ENCODE measurements at places on chromosomes 4 and X.

- DNase-seq, result no peak
These were observed 65.3 kb downstream of the ANTXR2 start for GRCh38 chr4:80007745-80008149.

DNA sequence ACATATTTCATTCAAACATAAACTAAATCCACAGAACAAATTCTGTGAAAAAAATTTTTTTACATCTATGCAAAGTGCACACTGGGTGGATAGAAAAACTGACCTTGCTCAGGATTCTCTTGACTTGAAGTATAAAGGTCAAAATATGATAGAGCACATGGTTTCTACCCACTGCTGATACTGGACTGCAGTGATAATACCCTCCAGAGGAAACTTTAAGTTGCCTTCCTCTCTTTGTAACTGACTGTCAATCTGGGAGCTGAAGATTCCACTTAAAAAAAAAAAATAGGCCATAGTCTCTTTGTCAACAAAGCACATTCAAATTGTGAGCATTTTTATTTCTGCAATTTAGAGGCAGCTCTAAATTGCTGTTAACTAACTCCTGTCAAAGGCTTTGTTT is 3.2 kb upstream of the AMMECR1 start:
- no peak for DNase-seq

GRCh38 chrX:67587946-67588624 is 44.3 kb downstream of the AR start:
- no peak for DNase-seq

DNA sequence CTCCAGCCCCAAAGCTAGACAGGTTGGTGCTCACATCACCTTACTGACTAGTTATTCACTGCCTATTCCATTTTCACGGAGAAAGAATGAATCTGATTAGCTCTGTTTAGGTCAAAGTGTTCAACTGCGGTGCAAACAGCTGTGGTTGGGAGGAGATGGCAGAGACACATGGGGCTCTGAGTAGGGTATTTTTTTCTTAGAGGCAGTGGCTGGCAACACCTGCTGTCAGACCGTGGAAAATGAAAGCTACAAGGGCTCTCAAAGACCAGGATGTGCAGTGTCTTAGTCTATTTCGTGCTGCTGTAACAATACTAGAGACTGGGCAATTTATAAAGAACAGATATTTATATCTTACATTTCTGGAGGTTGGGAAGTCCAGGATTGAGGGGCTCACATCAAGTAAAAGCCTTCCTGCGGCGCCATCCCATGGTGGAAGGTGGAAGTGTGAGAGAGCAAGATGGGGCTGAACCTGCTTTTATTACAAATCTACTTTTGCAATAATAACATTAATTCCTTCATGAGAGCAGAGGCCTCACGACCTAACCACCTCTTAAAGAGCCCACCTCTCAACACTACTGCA is 10.6 kb downstream of the NYX start:
- no peak for DNase-seq

GRCh38 chr4:154073107-154073822 is 284.4 kb upstream of the SFRP2 start:
- no peak for DNase-seq

GRCh38 chrX:81355436-81355835 is 153.5 kb downstream of the SH3BGRL start:
- no peak for DNase-seq

DNA sequence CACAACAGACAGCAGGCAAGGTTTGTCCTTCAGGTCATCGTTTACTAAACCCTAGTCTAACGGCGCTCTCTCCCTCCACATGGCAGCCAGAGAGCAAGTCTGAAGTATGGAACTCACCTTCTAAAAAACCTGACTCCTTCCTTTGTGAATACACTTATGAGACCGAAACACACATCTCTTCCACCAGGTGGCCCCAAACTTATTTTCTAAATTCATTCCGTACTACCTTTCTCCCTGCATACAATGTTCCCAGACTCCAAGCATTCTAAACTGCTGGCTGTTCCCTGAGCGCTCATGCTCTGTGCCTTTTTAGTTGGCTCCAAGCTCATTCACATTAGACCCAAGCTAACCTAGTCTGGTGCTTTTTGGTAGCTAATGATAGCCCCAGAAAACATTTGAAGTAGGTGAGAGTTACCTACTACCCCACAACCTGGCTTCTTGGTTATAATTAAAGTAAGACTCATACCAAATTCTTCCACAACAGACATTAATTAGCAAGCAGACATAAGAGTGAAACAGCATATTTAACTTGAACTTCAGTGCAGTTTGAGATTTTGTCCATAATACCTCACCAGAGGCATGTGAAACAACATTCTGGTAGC is 67.6 kb upstream of the DCLK2 start:
- DNase-seq, result peak; percentile 89

- no peak for DNase-seq
These were observed 149.3 kb downstream of the NWD2 start for GRCh38 chr4:37393889-37394288.

GRCh38 chr4:140308366-140309123 is 64.9 kb upstream of the SCOC start:
- DNase-seq, result no peak

DNA sequence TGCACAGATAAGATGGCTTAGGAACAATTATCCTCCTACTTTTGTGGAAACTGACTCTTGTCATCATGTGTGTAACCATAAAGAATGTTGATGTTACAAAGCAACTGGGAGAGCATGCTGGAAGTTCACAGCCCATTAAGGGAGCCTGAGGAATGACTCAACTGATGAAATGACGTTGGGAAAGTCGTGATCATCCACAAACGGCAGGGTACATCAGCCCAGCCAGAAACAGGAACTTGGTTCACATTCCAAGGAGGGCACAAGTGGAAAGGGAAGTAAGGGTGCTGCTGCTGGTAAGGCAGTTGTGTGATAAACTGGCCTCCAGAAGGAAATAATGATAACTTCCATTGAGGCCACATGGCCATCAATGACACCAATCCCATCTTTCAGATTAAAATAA is 6.7 kb downstream of the TEC start:
- no peak for DNase-seq

GRCh38 chr4:137635601-137636000 is 103.3 kb upstream of the PCDH18 start:
- no peak for DNase-seq

GRCh38 chr4:122826553-122827257 is at the start of gene FGF2:
FGF2 (plus strand) TSS chr4:122826831; CDS start chr4:122827175, 344 bp downstream.
- peak; percentile 70 for DNase-seq

GRCh38 chr4:80393246-80393969 is 57.9 kb downstream of the CFAP299 start:
- DNase-seq, result no peak

- DNase-seq, result no peak
These were observed 548 bp upstream of the MAML3 start for GRCh38 chr4:140154572-140154891.

- DNase-seq, result peak; percentile 2
These were observed 79.8 kb downstream of the SPANXN3 start for GRCh38 chrX:143437439-143437838.

All from NCI-H526 (cell line).